ENCODE measurements at places on chromosomes 12 and 14. TPM values are rescaled to one million over a fixed set of nuclear protein-coding genes. Genes with fewer than 3 reads are reported as not detected.

TMEM63C gene
- total RNA-seq: not detected

CACNA2D4 gene
- 1.4 TPM for total RNA-seq

TOMM20L gene
- total RNA-seq: not detected

DTX3 gene
- 0.52 TPM for total RNA-seq

AQP2 gene
- total RNA-seq: not detected

TAS2R42 gene
- not detected for total RNA-seq

HOXC12 gene
- 1.9 TPM for total RNA-seq

ADCY4 gene
- total RNA-seq: not detected

NPFF gene
- not detected for total RNA-seq

RERG gene
- not detected for total RNA-seq

SUPT16H gene
- 27.0 TPM for total RNA-seq

SAV1 gene
- total RNA-seq: 10.6 TPM

FAM186B gene
- total RNA-seq: not detected

LHX5 gene
- total RNA-seq: not detected

TESPA1 gene
- total RNA-seq: not detected

MYF6 gene
- 0.07 TPM for total RNA-seq

WSCD2 gene
- total RNA-seq: not detected

OTOGL gene
- total RNA-seq: 0.32 TPM

CFL2 gene
- total RNA-seq: 37.6 TPM

OR4E2 gene
- total RNA-seq: not detected

APEX1 gene
- total RNA-seq: 145 TPM

KRT73 gene
- not detected for total RNA-seq

SRRM4 gene
- not detected for total RNA-seq

CLEC9A gene
- not detected for total RNA-seq

GPX2 gene
- total RNA-seq: not detected

PTCSC3 gene
- total RNA-seq: not detected

OTUB2 gene
- total RNA-seq: 1.2 TPM

REP15 gene
- total RNA-seq: 1.2 TPM

CAPS2 gene
- 0.37 TPM for total RNA-seq

CALM1 gene
- 122 TPM for total RNA-seq

SMAGP gene
- 20.1 TPM for total RNA-seq

DPF3 gene
- total RNA-seq: 5.6 TPM

SLC2A14 gene
- total RNA-seq: not detected

C12orf42 gene
- not detected for total RNA-seq

CEBPE gene
- not detected for total RNA-seq

ASIC1 gene
- 1.7 TPM for total RNA-seq

TPCN1 gene
- 3.9 TPM for total RNA-seq

KIF26A gene
- total RNA-seq: 1.1 TPM

MUCL1 gene
- not detected for total RNA-seq

SPTSSA gene
- 6.9 TPM for total RNA-seq

GPRC5D gene
- total RNA-seq: not detected

LRR1 gene
- total RNA-seq: 51.5 TPM

KRT79 gene
- total RNA-seq: not detected

WNT5B gene
- total RNA-seq: 208 TPM

FBXL14 gene
- 9.1 TPM for total RNA-seq

HCAR3 gene
- total RNA-seq: not detected

SMCO2 gene
- total RNA-seq: not detected

HOXC13 gene
- total RNA-seq: 1.7 TPM

SUOX gene
- 23.4 TPM for total RNA-seq

BHLHE41 gene
- not detected for total RNA-seq

CMKLR1 gene
- 1.5 TPM for total RNA-seq

PLEK2 gene
- 2.2 TPM for total RNA-seq

CLEC6A gene
- not detected for total RNA-seq

AHNAK2 gene
- total RNA-seq: 31.3 TPM

CLEC4C gene
- not detected for total RNA-seq

Measured in MG63 (cell line).